ENCODE measurements at places on chromosomes 2 and 18.

GRCh38 chr2:552906-553305, 124.3 kb downstream of the TMEM18 start:
- DNase-seq, result no peak

DNA sequence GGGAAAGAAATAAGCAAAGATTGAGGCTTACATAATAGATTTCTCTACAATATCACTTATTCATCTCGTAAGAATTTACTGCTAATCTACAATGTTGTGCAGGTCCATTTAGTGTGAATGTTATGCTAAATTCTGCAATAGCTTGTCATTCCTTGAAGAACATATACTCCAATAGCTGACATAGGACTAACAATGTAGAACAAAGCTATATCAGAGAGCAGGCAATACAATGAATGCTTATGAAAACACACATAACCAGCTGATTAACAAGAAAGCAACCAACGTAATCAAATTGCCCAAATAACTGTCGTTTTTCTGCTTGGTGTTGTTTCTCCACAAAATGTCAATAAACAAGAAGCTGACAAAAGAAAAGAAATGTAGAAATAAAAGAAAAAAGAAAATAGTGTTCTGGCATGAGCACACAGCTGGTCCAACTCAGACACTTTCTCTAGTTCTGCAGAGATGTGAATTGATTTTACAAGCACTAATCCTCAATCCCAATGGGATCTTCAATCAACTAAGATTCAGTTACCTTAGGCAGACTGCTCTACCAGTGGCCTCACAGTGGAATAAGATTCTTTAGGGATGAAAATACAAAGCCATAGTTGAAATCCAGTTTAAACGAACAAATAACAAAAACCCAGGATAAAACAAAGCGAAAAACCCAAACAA, 1024.7 kb upstream of the PIK3C3 start:
- DNase-seq, result no peak

DNA sequence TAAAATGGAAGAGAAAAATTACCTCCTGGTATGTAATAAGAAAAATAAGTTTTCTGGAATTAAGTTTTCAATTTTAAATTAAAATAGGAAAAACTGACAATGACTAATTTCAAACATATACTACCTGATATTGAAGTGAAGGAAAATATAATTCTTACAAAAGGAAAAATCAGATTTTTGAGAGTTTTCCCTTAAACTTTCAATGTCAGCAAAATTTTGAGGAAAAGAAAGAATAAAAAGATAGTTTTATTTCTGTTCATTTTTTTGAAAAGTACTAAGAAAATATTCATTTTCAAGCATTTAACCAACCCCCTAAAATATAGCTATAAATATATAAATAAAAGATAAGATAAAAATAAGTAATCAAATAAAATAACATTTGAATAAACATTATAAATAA, 87.1 kb downstream of the TMX3 start:
- DNase-seq, result no peak

DNA sequence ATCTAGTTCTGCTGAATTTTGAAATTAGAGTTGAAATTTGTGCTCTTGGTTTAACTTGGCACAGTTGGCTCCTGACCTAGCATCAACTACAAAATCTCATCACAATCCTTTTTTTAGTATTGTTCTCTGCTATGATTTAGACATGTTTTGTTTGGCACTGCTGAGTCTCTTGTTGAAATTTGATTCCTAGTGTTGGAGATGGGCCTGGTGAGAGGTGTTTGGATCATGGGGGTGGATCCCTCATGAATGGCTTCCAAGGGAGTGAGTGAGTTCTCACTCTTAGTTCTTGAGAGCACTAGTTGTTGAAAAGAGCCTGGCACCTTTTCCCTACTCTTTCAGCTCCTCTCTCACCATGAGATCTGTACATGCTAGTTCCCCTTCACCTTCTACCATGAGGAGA, 605.6 kb upstream of the SLC39A10 start:
- no peak for DNase-seq

- DNase-seq, result no peak
These were observed 22.8 kb downstream of the KCNS3 start for GRCh38 chr2:17901246-17901645.

DNA sequence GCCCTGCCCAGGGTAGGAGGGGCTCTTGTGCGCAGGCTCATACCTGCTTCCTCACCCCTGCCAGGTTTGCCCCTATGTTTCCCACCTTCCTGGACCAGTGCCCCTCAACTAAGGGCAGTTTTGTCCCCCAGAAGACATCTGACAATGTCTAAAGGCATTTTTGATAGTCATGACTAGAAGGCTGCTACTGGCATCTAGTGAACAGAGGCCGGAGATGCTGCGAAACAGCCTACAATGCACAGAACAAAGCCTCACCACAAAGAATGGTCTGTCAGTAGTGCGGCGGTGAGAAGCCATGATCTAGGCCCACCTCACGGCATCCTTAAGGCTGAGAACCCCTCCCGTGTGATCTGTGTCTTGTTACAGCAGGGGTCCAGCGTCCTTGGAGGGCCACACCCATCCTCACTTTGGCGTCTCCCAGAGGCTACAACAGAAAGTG, 96.0 kb downstream of the TMEM17 start:
- no peak for DNase-seq

- no peak for DNase-seq
These were observed 47.6 kb downstream of the ODC1 start for GRCh38 chr2:10400568-10400977.

GRCh38 chr2:134499307-134499926, 219.4 kb downstream of the TMEM163 start:
- no peak for DNase-seq

DNA sequence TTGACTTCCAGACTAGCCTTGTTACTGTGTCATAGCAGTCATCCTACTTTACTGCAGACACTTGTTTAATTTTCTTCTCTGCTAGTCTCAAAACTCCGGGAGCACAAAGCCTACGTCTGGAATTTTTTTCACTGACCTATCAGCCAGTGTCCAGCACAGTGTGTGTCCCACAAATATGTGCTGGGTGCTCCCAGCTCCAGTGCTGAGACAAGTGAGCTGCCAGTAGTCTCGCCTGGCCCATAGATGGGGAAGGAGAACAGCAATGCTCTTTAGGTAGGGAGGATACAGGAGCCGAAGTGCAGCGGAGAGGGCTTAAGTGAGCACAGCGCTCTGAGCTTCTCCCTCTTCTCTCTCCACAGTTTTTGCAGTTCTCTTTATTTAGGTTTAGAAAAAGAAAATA, 34.0 kb downstream of the ARHGAP28 start:
- no peak for DNase-seq
